ENCODE measurements at places on chromosomes 2 and 18.

DNA sequence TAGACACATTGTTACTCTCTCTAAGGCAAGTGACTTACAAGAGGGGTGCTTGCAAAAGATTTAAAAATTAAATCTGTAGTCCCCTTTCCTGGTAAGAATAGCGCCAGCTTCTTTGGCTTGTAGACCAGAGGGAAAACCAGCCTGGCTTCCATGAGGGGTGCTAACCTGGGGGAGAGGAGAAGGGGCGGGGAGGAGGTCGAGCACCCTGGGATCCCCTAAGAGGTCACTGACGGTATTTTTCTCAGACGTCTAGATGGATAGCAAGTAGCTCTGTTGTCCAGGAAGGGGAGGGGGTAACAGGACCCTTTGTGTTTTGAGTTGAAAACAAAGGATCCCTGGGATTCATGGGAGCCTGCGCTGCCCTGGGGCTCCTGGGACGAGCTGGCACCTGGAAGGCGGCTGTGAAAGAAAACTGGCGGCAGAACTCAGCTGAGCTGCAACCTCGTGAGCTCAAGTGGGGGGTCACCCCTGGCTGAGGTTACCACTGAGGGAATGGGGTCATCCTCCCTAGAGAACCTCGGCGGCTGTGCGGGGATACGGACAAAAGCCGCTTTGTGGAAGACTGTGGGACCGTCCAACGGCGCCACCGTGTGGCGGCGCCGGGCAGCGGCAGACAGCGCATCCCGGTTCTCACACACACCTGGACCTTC, 37.8 kb upstream of the MRPL19 start:
- no peak for DNase-seq

DNA sequence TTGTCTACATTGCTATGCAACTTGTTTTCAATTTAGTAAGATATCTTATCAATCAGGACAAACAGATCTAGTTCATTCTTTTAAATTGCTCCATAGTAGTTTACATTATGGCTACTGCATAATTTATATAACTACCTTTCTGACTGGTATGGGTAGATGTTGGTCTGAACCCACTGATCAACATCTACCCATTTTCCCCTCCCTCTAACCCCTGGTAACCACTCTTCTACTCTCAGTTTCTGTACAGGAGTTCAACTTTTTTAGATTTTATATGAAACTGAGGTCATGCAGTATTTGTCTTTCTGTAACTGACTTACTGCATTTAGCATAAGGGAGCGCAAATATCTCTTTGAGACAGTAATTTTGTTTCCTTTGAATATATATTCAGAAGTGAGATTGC, 73.2 kb downstream of the ITSN2 start:
- no peak for DNase-seq

- DNase-seq, result no peak
Observed at GRCh38 chr2:71718686-71719085, 265.3 kb downstream of the DYSF start.

DNA sequence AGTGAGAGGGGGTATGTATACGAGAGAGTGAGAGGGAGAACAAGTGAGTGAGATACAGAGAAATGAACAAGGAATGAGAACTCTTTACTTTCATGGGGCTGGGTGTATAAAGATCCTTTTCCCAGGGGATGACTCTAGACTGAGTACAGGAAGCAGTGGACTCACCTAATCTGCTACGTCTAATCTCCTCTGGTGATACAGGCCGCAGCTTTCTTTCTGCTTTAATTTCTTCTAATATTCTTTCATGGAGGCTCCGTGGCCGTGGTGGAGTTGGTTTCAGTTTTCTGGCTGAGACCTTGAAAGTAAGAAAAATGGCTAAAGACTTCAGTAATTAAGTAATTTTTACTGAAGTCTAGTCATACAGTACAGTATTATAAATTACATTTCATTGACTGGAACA, 85.2 kb downstream of the PRELID3A start:
- no peak for DNase-seq

GRCh38 chr18:51137891-51138290, 59.6 kb downstream of the MEX3C start:
- DNase-seq, result no peak

GRCh38 chr2:23826040-23826439, 100.9 kb downstream of the ATAD2B start:
- no peak for DNase-seq

- DNase-seq, result no peak
Observed at GRCh38 chr2:197705912-197706838, 1.0 kb downstream of the MARS2 start.

GRCh38 chr2:129758784-129759471, 220.5 kb upstream of the RAB6C start:
- DNase-seq, result no peak

DNA sequence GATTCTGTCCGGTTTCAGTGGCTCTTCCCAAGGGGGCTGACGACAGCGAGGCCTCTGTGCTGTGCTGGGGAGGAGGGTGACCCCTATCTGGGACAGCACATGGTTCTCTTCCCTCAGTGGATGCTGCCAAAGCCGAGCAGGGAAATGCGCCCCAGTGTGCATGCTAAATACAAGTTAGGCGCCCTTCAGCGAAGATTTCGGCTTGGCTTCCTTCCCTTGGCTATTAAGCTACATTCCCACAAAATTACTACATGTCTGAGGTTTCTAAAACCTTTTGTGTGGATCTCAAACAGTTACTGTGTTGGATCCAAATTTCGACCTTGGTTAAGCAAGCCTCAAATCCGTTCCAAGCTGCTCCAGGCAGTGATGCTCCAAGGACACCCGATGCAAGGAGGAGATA, 440.3 kb downstream of the NRXN1 start:
- no peak for DNase-seq

DNA sequence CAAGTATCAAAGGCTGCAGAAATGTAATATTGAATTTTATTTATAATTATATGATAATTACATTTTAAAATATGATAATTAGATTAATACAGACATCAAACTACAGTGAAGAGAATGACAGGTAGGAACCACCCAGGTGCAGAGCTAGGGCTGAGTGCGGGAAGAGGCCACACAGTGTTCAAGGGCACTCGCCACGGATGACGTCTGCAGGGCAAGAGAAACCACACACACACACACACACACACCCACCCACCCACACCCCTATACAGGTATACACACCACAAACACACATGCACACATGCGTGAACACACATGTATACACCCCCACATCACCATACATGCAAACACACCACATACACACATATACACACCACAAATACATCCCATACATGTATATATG, 41.2 kb downstream of the MBP start:
- DNase-seq, result no peak

DNA sequence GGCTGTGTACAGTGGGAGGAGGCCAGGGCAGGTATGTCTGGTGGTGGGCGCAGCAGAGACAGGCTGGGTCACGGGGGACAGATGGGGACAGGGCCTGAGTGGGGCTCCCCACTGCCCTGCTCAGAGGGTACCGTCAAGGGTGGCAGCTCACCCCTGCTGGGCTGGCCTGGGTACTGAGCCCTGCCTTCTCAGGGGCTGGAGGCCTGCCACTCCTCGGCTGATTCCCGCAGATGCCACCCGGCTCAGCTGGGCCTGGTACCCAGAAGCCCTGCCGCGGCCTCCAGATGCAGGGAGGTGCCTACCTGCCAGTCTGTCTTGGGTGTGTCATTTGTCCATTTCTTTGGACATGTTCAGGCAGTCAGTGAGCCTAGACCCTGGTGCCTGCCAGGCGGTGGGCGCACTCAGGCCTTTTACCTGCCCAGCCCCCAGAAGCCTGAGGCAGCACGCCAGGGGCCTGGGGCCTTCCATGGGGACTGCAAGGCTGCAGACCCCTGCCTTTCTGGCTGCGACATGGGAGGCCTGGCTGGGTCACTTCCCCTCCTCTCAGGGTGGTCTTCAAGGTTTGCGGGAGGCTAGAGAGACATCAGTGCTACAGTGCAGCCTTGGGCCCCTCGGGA, 3.3 kb downstream of the SNORC start:
- no peak for DNase-seq

GRCh38 chr18:6088432-6088831, 193.1 kb upstream of the TMEM200C start:
- DNase-seq, result no peak

DNA sequence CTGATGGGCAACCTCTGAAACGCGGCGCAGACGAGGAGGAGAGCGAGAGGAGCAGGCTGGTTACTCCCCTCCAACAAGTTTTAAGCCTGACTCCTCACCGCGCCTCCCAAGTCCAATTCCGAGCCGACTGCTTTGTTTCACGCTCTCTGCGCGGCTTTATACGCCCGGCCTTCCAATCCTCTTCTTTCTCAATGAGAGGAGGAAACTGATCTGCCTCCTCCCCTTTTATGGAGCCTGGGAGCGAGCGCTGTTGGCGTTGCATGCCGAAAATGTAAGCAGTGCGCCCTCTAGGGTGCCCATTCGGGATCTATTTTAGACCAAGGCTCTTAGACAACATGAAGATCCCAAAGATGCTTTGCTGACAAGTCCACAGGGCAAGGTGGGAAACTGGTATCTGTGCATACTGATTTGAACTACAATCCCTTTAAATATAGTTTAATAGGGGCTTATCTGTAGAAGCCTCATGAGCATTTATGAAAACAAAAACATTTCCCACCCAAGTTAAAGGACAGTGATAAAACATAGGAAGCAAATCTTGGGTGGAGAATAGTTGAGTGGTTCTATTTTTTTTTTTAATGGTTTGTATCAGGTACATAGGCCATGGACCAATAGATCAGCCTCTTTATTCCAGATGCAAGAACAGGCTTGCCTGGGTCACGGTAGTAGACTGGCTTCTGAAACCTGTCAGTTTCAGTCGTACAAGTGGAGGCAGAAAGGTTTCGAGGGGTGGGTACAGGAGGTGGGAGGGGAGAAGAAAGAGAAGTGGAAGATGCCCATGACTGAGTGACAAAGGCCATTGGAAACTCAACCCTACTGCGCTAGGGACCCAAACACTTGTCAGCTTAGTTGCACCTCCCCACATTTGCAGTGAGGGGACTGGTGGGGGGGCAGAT, at the start of gene RND3:
Gene RND3 (minus strand): TSS at position 131 of the 893 bp plus-strand sequence. CDS start 250 bp downstream, outside the sequence.
- DNase-seq, result no peak

DNA sequence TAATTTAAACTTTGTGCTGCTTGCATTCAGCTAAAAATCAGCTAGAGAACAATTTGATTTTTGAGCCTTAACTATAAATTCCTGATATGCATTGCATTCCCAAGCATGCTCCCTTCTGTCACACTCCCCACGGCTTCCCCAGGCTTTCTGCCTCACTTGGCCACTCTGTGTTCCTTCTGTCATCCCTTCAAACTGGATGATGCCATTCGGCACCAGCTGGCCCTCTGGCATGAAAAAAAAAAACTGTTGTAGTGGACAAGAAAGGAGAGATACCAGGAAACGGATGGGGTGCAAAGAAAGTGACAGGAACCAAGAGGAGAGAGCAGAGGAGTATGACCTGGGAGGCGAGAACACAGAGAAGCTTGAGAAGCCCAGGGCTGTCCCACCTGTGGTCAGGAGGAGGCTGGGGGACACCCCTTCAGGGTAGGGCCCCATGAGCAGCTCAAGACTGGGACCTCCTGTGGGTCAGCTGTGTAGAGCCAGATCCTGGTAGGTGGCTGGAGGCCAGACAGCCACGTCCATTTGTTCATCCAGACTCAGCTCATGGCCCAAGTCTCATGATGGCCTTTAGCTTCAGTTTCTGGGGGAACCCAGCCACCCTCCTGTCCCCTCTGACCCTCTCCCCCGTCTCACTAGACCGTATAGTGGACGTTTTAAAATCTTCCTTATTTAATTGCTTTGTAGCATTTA, 211.8 kb downstream of the GBX2 start:
- DNase-seq, result peak; percentile 65

GRCh38 chr2:187842315-187842714, 288.1 kb upstream of the TFPI start:
- DNase-seq, result no peak

DNA sequence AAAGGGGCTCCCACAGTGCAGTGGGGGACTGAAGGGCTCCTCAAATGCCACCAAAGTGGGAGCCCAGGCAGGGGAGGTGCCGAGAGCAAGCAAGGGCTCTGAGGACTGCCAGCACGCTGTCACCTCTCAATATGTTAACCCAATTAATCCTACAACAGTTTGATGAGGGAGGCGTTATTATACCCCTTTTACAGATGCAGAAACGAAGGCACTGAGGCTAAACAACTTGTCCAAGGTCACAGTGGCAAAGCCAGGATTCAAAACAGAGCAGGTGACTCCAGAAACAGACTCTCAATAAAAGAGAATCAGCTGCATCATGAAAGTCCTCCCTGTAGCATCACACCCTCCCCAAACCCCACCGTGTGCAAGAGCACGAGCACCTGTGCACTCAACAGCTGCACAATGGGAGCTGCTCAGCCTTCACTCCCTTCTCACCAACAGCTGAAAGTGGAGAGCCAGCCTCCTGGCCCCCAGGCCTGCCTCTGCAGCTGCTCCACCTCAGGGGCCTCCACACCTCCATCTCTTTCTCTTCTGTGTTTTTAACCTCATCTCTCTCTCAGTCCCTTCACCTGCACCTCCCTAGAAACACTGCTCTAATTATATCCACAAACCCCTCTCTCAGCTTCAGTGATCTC, 8.1 kb downstream of the NPC1 start:
- no peak for DNase-seq

DNA sequence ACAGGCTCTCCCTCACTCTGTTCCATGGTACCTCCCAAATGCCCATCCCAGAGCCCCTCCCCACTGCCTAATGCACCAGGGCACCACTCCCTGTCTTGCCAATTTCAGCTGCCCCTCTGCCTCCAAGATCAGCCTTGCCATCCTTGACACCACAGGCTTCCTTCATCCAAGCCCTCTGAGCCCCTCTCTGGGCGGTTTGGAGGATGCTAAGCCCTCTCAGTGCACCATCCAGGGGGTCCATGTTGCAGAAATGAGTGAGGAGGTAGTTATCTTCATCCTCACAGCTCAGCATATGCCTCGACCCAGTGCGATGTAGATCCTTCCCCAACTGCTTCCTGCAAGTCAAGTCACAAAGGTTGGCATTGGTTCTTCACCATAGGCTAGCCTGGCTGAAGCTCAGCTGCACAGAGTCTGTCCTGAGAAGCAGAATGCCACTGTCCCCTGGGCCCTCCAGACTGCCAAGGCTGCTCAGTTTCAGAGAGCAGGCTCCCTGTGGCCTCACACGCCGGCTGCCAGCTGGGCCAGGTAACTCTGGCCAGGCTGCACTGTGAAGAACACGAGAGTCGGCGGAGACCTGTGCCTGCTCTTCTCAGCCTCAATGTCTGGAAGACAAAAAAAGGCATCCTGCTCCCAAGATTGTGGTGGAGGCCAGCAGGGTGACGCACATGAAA, 9.9 kb upstream of the MAP3K2 start:
- DNase-seq, result no peak

DNA sequence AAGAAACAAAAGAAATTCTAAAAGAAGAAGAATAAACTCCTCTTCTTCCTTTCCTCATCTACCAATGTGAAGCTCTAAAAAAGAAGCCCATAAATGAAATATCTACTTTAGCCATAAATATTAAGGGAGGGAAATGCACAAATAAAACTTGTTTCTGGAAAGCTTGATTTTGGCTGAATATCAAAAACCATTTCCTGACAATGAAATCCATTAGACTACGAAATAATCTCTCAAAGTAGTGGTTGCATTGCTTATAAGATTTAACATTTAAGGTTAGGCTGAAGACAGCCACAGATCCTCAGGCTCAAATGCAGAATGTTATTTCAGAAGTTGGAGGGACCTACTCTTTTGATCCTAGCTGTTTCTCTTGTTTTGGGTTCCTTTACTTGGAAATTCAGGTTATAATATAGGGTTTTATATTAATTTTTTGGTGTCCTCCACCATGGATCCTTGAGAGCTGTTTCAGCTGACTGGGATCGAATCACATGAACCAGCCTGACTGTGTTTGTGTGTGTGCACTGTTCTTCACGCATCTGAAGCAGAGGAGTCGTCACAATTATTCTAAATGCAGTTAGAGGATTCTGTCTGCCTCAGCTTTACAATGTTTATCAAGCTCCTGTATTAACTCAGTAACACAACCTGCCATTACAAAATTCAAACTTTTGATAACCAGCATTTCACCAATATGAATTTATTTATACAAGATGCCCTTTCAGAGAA, 474.8 kb downstream of the ARHGAP15 start:
- no peak for DNase-seq

Measured in cerebellar nuclear complex (tissue), 1 donor.